ENCODE measurements at places on chromosomes 3 and 15.

- no peak for DNase-seq
Measured at GRCh38 chr3:131361464-131362421, 19.8 kb upstream of the NUDT16 start.

GRCh38 chr3:49454458-49454857 is 15.6 kb upstream of the DAG1 start:
- DNase-seq = no peak

DNA sequence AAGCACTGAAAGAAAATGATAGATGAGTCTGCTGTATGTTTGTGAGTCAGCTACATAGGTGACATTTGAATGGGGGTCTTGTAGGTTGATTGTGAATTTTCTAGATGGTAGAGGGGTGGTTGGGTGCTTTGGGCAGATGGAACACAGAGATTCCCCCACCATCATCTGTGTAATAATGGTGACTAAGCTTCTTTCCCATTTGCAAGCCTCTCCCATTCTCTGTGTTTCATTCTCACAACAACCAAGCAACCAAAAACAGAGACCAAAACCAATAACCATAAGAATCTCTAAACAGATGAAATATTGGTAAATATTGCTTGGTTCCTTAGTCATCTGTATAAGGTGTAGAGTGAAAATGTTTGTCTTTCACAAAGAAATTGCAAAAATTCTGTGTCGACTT is 17.8 kb upstream of the UTS2B start:
- DNase-seq = no peak

DNA sequence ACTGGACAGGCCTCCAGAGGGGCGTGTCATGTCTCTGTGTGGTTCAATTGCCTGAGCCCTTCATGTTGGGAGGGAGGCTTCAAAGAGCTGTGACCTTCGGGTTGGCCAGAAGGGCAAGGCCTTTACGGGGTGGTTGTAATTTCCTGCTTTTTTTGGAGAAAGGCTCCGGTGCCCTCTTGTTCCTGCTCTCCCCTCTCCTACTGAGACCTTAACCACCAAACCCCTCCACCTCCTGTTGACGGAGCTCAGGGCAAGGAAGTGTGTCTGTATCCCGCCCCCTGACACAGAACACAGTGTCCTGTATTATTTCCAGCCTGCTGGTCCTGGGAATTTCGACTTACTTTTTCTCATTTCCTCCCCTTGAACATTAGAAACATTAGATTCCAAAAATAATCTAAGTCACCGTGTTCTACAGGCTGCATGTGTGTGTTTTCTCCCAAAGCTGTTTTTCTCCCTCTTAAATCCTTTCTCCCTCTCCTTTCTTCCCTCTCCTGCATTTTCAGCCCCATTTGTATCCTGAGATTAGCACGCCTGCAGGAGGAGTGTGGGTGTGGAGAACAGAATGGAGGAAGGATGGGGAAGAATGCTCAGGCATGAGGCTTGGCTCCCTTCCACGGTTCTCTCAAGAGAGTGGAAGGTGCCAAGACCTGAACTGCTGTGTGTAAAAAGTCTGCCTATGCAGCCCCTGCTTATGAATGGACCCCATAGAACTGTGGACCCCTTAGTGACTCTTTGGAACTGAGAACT is 285.4 kb upstream of the ROPN1 start:
- no peak for DNase-seq

DNA sequence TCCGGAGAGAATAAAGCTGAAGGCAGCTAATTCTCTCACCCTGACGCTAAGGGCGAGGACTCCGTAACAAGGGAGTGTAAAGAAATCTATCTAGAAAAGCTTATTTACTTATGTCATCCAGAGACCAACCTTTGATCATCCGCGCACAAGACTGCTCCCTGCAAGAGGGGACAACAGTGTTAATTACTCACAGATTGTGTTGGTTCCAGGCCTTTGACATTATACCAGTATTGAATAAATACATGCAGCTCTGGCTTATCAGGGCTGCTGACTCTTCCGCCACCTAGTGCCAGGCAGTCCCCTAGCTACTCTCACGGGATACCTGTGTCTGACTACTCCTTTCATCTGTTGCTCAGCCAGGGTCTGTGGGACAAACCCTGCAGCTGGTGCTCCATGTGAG is 211.7 kb downstream of the DTWD1 start:
- DNase-seq = no peak

DNA sequence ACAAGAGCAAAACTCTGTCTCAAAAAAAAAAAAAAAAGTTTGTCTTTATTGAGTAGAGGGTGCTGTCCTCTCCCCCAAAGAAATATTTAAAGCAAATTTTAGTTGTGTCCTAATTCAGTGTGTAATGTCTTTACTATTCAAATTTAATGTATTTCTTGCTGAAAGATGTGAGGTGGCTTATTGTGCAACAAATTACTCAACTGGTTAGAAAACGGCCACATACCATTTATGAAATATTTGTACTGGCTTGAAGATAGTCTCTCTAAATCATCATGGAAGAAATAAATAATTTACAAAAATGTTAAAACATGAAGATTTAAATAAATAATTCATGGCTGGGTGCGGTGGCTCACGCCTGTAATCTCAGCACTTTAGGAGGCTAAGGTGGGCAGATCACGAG is 63.0 kb downstream of the SLTM start:
- DNase-seq = no peak

DNA sequence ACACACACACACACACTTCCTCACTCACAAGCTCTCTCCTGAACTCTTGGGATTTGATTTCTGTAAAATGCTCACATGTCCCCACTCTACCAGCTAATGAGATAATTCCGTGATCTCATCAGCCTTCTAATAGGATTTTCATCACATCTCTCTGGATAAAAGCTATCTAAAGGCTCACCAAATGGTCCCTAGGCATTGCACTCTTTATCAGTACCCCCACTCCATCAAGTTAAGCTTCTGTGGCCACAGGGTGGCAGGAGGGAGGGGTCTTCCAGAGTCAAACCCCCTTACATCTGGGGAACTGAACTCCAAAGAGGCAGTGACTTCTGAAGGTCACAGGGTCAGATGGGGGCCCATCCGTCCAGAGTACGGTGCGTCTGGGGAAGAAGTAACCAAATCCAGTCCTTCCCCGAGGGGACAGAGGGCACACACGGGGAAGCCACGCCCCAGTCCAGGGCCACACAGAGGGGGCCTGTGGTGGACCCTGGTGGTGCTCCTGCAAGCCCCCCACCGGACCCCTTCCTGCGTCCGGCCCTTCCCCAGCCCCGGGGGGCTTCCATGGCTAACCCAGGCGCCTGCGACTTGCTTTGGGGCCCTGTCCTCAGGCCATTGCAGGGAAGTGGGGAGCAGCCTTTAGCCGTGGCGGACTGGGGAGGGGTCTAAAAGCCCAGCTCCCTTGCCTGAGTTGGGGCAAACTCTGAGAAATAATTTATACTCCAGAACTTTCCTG is 25.5 kb downstream of the CPN2 start:
- DNase-seq = no peak

GRCh38 chr15:43253431-43254403 is 13.0 kb downstream of the TGM5 start:
- no peak for DNase-seq

- DNase-seq = no peak
Measured at GRCh38 chr3:113556946-113557335, 24.6 kb downstream of the SIDT1 start.

- no peak for DNase-seq
Measured at GRCh38 chr3:18770800-18771199, 345.7 kb upstream of the SATB1 start.

GRCh38 chr15:62853114-62853840 is 189.3 kb upstream of the TPM1 start:
- no peak for DNase-seq

DNA sequence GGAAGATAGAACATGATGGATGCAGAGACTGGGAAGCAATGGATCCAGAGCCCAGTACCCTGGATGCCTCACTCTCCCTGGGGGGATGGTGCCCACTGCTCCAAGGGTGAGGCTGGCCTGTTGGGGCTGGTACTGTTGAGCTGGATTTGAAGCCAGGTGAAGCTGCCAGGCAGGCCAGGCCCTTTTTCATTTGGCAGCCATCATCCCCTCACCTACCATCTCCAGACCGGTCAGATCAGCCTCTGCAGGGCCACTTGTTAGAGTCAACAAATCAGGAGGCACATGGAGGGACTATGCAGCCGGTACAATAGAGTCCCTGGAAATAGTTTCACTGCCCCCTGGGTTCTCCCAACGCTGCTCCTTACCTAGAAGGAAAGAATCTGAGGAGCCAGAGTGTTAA is 5.9 kb downstream of the MAPKAPK3 start:
- DNase-seq = no peak

- DNase-seq = no peak
Measured at GRCh38 chr3:190532731-190533203, 18.9 kb downstream of the IL1RAP start.
